Naive B cell (primary cell): ENCODE measurements at places on chromosomes 5 and 9. TPM values are rescaled to one million over a fixed set of nuclear protein-coding genes. Genes with fewer than 3 reads are reported as not detected.

DNA sequence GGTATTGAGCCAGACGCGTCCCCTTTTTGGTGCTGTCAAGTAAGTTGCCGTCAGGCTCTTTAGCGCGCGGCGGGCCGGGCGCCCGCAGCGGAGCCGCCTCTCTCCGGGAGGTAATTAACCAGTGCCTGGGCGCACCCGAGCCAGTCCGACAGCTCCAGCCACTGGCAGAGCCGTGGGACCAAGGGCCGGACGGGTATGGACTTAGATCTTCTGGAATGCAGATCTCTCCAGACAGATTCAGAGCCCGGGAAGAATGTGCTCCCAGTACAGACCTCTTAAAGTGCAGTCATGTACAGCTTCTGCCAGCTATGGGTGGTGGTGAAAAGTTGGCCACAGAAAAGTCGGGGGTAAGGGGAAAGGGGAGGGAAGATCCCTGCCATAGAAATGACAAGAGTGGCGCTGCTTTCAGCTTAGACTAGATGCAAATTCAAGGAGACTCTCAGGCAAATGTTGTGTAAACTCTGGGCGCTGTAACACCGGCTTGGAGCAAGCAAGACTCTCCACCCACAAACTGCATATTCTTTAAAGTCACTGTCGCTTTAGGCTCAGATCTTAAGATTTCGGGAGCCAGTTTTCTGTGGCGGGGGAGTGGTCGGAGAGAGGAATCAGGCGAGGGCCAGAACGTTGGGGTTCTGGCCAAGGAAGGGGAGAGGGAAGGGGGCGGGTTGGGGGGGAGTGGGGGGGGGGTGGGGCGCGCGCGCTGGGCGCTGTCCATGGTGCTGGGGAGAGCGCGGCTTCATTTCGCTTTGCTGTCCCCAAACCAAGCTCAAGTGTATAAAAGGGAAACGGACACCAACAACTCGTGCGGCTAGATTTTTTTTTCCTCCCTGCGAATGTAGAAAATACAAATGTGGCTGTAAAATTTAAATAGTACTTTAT is 29.2 kb downstream of the NR2F1 start:
- DNase-seq, result no peak

DNA sequence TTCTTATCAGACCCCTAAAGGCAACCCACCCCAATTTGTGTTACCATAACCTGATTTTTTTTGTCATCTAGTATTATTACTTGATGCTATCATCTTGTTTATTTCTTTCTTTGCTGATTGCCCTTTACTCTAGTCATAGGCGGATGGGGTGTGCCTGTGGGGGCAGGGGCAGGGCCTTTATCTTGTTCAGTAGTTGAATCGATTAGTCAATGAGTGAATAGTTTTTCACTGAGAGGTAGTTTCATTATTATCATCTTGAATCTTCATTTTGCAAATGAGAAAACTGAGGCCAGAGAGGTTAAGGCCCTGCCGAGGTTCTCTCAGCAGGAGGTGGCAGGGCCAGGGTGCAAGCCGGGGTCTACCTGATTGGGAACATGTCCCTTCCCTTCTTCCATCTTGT is 9.4 kb upstream of the GM2A start:
- DNase-seq, result no peak

GRCh38 chr9:13750061-13750460 is 470.6 kb upstream of the MPDZ start:
- DNase-seq, result no peak

Gene SLC25A48
- not detected for polyA plus RNA-seq

DNA sequence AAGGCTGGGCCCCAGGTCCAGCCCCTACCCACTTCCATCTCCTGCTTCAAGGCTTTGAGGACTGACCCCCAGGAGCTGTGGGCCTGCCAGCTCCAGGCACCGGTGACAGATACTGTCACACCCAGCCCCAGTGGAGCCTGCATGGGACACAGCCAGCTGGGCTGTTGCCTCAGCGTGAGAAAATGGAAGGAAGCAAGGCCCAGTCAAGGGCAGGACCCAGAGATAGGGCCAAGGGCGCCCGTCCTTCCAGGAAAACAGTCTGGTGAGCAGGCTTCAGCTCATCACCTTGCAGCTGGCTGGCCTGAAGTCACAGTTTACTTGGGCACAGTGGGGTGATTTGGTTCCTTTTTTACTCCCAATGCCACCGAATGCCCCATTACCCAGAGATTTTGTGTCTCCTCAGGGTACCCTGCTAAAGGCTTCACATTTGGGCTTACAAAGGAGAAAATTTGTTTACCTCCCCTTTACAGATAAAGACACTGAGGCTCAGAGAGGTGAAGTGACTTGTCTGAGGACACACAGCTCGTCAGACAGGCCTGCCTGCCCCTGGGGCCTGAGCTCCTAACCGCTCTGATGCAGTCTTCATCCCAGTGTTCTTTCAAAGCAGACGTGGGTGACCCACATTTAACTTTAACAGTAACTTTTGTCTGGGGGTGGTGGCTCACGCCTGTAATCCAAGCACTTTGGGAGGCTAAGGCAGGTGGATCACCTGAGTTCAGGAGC is 21.5 kb upstream of the WDR38 start:
- no peak for DNase-seq

DNA sequence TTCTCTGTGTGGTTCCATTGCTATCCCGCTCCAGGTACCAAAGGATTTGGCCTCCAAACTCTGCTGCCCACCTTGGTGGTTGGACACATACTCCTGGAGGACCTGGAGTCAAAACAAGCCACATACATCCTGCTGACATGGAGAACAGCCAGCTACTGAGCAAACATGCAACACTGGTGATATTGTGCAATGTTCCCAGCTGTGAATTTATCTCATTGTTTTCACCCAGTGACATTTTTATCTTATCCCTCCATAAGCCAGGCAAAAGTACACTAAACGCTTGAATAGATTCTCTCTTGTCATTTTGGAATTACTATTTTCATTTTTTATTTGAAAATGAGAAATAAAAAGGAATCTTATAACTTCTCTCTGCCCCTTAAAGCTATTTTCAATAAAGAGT is 11.1 kb upstream of the CTSL start:
- no peak for DNase-seq

Gene PRUNE2
- 0.12 TPM for polyA plus RNA-seq

DNA sequence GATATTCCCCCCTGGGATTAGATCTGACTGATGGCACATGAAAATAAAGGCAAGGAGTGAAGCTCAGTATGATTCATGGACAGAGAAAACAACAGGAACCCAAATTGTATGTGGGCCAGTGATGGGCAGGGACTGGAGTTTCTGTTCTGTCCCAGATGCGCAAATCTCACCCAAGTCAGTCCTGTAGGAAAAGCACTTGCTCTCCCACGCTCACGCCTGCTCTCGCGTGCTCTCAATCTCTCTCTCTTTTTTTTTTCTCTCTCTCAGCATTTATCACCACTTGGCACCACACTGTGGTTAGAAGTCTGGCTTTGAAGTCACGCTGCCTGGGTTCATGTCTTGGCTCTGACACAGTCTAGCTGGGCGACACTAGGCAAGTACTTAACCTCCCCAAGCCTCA is 106.5 kb upstream of the LRRTM2 start:
- no peak for DNase-seq

Gene SLCO4C1
- polyA plus RNA-seq, result 0.35 TPM

GRCh38 chr5:178165581-178165980 is 11.9 kb upstream of the NHP2 start:
- DNase-seq, result no peak

Gene TCF7
- polyA plus RNA-seq, result 0.34 TPM
